ENCODE measurements at places on chromosomes 12 and 14. TPM values are rescaled to one million over a fixed set of nuclear protein-coding genes. Genes with fewer than 3 reads are reported as not detected.

- DNase-seq: no peak
- H3K27ac ChIP-seq: no peak overlapping the region
Measured at GRCh38 chr12:94704452-94705306, 54.3 kb upstream of the TMCC3 start.

DNA sequence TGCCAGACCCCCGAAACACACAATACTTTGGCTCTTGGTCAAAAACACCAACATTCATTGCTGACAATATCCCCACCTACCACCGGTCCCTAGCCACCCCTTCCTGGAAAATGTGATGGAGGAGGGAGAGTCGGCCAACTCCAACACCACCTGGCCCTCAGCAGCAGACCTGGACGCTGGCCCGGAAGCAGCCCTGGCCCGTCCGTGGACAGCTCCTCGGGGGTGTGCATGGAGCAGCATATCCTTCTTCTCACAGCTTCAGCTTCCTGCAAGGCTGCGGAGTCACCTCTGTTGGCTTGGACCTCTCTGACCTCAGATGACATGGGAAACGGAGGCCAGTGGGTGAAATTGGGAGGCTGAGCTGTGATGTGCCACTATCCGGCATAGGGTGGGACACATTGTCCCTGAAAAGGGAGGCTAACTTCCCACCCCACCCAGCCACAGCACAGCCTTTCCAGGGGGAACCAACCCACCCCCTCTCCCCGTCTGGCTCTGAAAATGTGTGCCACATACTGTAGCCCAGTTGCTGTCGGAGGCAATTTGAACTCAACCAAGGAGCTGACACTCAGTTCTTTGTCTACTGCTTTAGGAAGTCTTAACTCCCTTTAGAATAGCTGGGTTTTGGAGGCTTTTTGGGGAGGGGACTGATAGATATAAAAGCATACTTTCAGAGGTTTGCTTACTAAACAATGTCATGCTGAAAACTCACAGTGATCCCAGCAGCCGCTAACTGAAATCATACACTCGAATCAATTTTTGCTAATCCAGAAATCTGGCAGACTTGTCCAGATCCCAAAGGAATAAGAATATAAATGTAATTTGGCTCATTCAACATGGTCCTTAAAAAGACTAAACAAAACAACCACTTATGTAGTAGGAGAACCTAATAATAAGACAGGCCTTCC lies 43.1 kb upstream of the LTA4H start:
- no peaks in the 10 kb centered on the region for H3K27me3 ChIP-seq
- no peak for DNase-seq
- no peak overlapping the region for H3K27ac ChIP-seq
- no peaks in the 10 kb centered on the region for H3K36me3 ChIP-seq
- H3K4me1 ChIP-seq: peaks cover 2% of the 10 kb centered on the region
- no peak overlapping the region for H3K4me3 ChIP-seq

DNA sequence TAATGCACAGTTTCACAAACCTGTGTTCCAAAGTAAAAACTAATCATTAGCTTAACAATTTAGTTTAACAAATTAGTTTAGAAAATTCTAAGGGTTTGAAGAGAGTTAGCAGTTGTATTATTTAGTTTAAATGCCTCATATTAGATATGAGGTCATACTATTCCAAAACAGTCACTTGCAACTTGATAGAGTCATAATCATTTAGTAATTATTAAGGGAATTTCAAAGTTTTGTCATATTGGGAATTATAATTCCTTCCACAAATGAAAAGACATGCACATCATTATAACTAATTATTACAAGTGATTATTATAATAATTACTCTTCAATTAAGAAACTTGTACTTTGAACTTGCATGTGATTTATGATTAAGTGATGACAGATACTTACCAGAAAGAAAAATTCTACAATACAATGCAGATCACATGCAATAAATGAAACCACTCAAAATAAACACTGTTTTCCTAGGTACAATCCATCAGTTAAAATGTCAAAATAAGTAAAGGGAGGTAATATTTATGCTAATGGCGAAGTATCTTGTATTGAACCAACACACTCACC lies 66.1 kb downstream of the TMTC1 start:
- no peaks in the 10 kb centered on the region for H3K4me1 ChIP-seq
- no peak overlapping the region for H3K4me3 ChIP-seq
- DNase-seq: no peak
- no peaks in the 10 kb centered on the region for H3K27me3 ChIP-seq

GRCh38 chr14:76717508-76718290 lies 43.6 kb upstream of the VASH1 start:
- H3K27ac ChIP-seq: no peak overlapping the region
- DNase-seq: no peak
- no peak overlapping the region for H3K4me3 ChIP-seq

DNA sequence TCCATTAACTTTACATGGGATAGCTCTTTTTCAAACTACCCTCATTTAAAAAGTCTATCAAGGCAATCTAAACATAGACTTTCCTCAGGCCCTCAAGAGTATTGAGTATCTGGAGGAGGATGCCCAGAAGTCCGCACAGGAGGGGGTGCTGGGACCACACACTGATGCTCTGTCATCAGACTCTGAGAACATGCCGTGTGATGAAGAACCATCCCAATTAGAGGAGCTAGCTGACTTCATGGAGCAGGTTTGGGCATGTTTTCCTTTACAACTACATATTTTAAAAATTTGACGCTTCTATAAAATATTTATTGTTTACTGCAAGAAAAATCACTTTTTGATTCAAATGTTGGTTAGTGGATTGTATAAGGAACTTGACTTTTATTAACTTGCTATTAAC lies 93.5 kb downstream of the EP400 start:
- no peak overlapping the region for H3K4me3 ChIP-seq
- no peak for DNase-seq
- peaks cover 28% of the 10 kb centered on the region for H3K36me3 ChIP-seq
- H3K27me3 ChIP-seq: no peaks in the 10 kb centered on the region
- H3K27ac ChIP-seq: no peak overlapping the region
- H3K4me1 ChIP-seq: peaks cover 3% of the 10 kb centered on the region

- H3K36me3 ChIP-seq: peaks cover 8% of the 10 kb centered on the region
- no peaks in the 10 kb centered on the region for H3K27me3 ChIP-seq
- H3K4me3 ChIP-seq: no peak overlapping the region
- H3K4me1 ChIP-seq: peaks cover 4% of the 10 kb centered on the region
Measured at GRCh38 chr14:58541633-58542022, 96.1 kb upstream of the DACT1 start.

GRCh38 chr12:6827437-6827911 lies 733 bp upstream of the P3H3 start:
- H3K36me3 ChIP-seq: no peaks in the 10 kb centered on the region
- peaks cover 67% of the 10 kb centered on the region for H3K27me3 ChIP-seq

GRCh38 chr14:93648440-93649168 lies 139.7 kb downstream of the PRIMA1 start:
- no peaks in the 10 kb centered on the region for H3K4me1 ChIP-seq
- no peaks in the 10 kb centered on the region for H3K36me3 ChIP-seq
- no peak overlapping the region for H3K4me3 ChIP-seq

- H3K27me3 ChIP-seq: peaks cover 52% of the 10 kb centered on the region
- peaks cover 19% of the 10 kb centered on the region for H3K4me1 ChIP-seq
- H3K27ac ChIP-seq: no peak overlapping the region
- no peak overlapping the region for H3K4me3 ChIP-seq
Measured at GRCh38 chr12:84913129-84913515, 523 bp upstream of the SLC6A15 start.

- H3K27ac ChIP-seq: no peak overlapping the region
- peaks cover 14% of the 10 kb centered on the region for H3K4me1 ChIP-seq
- H3K27me3 ChIP-seq: no peaks in the 10 kb centered on the region
- H3K36me3 ChIP-seq: no peaks in the 10 kb centered on the region
- peak; percentile 75 for DNase-seq
Measured at GRCh38 chr14:20682435-20683124, 1.8 kb upstream of the RNASE4 start.

DNA sequence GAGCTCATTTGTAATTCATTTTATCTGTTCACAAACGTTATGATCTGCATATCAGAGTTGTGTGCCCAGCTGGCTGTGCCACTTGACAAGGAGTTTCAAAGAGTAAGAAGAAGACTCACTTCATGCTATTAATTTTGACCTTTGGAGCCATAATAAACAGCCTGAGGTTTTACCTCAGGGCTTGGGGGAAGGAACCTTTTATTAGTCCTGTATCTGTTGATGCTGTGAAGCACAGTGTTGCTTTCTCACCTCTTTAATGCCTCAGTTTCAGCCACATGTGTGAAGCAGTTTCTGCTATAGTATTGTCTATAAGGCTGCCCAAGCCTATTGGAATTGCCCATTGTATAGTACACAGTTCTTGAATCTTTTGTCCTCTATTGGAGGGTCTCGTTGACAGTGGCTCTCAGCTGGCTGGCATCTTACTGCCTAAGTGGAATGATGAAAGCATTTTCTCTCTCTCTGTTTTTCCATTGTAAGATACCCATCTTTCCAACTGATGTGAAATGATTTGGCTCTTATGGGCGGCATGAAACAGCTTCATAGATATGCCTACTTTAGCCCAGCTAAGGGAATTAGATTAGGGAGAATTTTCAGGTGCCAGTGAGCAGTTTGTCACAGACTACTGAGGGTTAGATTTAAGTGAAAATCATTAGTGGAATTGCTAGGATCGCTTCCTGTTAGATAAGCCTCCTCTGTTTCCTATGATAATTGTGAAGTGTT lies 34.7 kb downstream of the GPATCH2L start:
- no peaks in the 10 kb centered on the region for H3K4me1 ChIP-seq
- H3K4me3 ChIP-seq: no peak overlapping the region
- no peak overlapping the region for H3K27ac ChIP-seq
- peaks cover 43% of the 10 kb centered on the region for H3K36me3 ChIP-seq

- H3K27me3 ChIP-seq: no peaks in the 10 kb centered on the region
- H3K4me1 ChIP-seq: no peaks in the 10 kb centered on the region
- DNase-seq: no peak
- H3K27ac ChIP-seq: no peak overlapping the region
- no peaks in the 10 kb centered on the region for H3K36me3 ChIP-seq
- H3K4me3 ChIP-seq: no peak overlapping the region
Measured at GRCh38 chr12:19988459-19988873, 379.9 kb upstream of the PDE3A start.

- no peaks in the 10 kb centered on the region for H3K27me3 ChIP-seq
- peaks cover 42% of the 10 kb centered on the region for H3K36me3 ChIP-seq
- peak overlapping the region; percentile 100 for H3K4me3 ChIP-seq
Measured at GRCh38 chr12:56040151-56040550, 1.6 kb upstream of the RPS26 start.

GRCh38 chr14:68701001-68701741 lies 91.7 kb downstream of the ZFP36L1 start:
- no peak for DNase-seq
- no peaks in the 10 kb centered on the region for H3K27me3 ChIP-seq
- no peak overlapping the region for H3K27ac ChIP-seq
- H3K36me3 ChIP-seq: peaks cover 7% of the 10 kb centered on the region

GRCh38 chr12:116441292-116441691 lies 117.9 kb upstream of the MAP1LC3B2 start:
- H3K27ac ChIP-seq: no peak overlapping the region
- no peak for DNase-seq
- H3K4me1 ChIP-seq: peaks cover 3% of the 10 kb centered on the region
- no peaks in the 10 kb centered on the region for H3K36me3 ChIP-seq

DNA sequence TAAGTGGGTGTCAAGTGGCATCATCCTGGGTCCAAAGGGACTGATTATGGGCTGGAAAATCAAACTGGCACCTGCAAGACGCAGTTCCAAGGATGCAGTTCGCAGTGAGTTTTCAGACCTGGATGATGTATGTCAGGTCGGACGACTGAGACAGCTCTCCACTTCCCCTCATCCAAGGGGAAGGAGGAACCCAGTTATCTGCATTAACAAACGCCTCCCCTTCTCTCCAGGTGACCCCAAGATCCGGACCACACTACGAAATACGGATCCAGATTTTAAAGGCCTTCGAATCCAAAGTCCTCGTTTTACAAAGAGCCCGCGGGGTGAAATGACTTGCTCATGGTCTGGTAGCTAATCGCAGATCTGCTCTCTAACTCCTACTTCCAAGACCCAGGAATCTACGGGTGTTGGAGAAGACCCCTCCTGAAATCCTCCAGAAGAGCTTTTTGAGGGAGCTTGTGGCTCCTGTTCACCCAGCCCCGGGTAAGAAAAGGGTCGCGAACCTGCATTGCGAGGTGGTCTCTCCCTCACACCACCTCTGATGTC lies 460 bp upstream of the SYNE2 start:
- H3K36me3 ChIP-seq: peaks cover 20% of the 10 kb centered on the region
- peak overlapping the region; percentile 99 for H3K4me3 ChIP-seq
- no peak for DNase-seq
- H3K4me1 ChIP-seq: peaks cover 34% of the 10 kb centered on the region
- peaks cover 3% of the 10 kb centered on the region for H3K27me3 ChIP-seq

GRCh38 chr12:27220055-27220987 lies 23.8 kb upstream of the STK38L start:
- H3K27me3 ChIP-seq: peaks cover 2% of the 10 kb centered on the region
- H3K4me3 ChIP-seq: no peak overlapping the region
- H3K4me1 ChIP-seq: peaks cover 13% of the 10 kb centered on the region
- DNase-seq: no peak

GRCh38 chr12:94157981-94158411 lies 9.6 kb downstream of the PLXNC1 start:
- H3K4me1 ChIP-seq: peaks cover 20% of the 10 kb centered on the region
- no peak for DNase-seq
- no peak overlapping the region for H3K4me3 ChIP-seq
- H3K27ac ChIP-seq: no peak overlapping the region
- peaks cover 31% of the 10 kb centered on the region for H3K36me3 ChIP-seq

DNA sequence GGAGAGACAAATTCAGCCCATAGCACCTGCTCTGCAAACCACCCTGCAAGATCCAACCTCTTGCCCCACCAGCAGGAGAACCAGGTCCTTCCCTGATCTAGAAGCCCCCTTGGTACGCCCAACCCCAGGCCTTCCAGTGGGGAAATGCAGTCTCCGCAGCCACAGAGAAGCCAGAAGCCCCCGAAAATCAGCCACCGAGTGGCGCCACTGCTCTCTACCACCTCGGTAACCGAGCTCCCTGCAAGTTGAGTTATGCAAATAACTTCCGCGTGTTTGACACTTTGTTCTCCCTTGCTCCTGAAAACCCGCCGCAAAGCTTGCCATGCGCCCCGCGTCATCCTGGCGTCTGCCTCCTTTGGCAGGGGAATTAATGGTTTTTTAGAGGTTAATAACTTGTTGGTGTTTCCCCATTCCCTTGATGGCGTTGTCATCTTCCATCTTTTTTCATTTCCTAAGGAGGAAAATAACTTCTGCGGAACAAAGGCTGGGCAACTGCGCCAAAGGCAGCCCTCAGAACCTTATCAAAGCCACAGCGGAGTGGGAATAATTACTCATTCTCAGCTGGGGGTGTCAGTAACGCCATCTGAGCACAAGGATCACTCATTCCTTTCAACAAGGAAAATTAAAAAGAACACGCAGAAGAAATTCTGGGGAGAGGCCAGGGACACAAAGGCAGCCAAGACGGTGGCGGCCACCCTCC lies 60.4 kb downstream of the FZD10 start:
- peaks cover 2% of the 10 kb centered on the region for H3K27me3 ChIP-seq
- H3K36me3 ChIP-seq: no peaks in the 10 kb centered on the region
- no peak for DNase-seq
- no peak overlapping the region for H3K27ac ChIP-seq
- H3K4me1 ChIP-seq: no peaks in the 10 kb centered on the region

GRCh38 chr12:104752881-104753280 lies 205.2 kb downstream of the SLC41A2 start:
- no peak for DNase-seq
- no peak overlapping the region for H3K4me3 ChIP-seq
- peaks cover 27% of the 10 kb centered on the region for H3K4me1 ChIP-seq

GRCh38 chr12:119989361-119989730 lies 310 bp downstream of the BICDL1 start:
- peaks cover 42% of the 10 kb centered on the region for H3K4me1 ChIP-seq
- peak overlapping the region; percentile 73 for H3K4me3 ChIP-seq
- H3K36me3 ChIP-seq: peaks cover 21% of the 10 kb centered on the region
- H3K27me3 ChIP-seq: peaks cover 7% of the 10 kb centered on the region

The AGAP2 gene
- 73.3 TPM for total RNA-seq

The UNG gene
- 40.2 TPM for total RNA-seq

The SLC22A17 gene
- 3.4 TPM for total RNA-seq

The NANOG gene
- not detected for total RNA-seq

The RASSF8 gene
- 2.1 TPM for total RNA-seq

The PRB2 gene
- total RNA-seq: not detected

The RTN1 gene
- total RNA-seq: not detected

The VWF gene
- total RNA-seq: not detected
